IPS-NIHi11 (cell line): ENCODE measurements at places on chromosomes 11 and 22.

DNA sequence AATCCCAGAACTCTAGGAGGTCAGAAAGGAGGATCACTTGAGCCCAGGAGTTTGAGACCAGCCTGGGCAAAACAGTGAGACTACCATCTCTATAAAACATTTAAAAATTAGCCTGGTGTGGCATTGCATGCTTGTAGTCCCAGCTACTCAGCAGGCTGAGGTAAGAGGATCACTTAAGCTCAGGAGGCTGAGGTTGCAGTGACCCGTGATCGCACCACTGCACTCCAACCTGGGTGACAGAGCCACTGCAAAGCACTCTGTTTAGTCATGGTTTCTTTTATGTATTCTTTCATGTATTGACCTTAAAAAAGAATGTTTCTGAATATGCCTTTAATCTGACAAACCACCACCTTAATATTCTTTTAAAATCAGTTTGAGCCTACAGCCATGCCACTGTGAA, 52.2 kb downstream of the BIRC2 start:
- DNase-seq, result no peak

DNA sequence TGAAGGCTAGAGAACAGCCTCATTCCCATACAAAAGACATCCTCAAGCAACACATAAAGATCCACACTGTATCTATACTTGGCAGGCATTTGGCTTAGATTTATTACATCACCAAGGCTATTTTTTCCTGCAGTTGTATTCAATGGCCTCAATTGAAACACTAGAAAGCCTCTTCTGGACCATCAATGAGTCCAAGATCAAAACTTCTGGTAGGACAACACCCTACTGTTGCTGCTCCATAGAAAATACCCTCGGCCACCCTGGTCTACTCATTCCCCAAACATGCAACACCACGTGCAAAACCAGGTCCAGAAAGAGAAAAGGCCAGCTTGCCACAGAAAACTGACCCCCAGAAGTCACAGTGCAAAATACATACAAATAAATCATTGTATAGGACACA, 56.9 kb upstream of the CADM1 start:
- DNase-seq, result no peak

DNA sequence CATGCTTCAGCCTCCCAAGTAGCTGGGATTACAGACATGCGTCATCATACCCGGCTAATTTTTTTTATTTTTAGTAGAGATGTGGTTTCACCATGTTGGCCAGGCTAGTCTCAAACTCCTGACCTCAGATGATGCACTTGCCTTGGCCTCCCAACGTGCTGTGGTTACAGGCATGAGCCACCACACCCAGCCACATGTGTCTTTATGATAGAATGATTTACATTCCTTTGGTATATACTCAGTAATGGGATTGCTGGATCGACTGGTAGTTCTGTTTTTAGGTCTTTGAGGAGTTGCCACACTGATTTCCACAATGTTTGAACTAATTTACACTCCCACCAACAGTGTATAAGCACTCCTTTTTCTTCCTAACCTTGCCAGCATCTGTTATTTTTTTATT, 276.2 kb downstream of the METTL15 start:
- no peak for DNase-seq

GRCh38 chr11:112225753-112226061, 521 bp upstream of the PTS start:
- DNase-seq, result no peak

- no peak for DNase-seq
Measured at GRCh38 chr11:995044-995751, 41.3 kb downstream of the MUC6 start.

GRCh38 chr11:8681837-8682302, 595 bp downstream of the TRIM66 start:
- no peak for DNase-seq

DNA sequence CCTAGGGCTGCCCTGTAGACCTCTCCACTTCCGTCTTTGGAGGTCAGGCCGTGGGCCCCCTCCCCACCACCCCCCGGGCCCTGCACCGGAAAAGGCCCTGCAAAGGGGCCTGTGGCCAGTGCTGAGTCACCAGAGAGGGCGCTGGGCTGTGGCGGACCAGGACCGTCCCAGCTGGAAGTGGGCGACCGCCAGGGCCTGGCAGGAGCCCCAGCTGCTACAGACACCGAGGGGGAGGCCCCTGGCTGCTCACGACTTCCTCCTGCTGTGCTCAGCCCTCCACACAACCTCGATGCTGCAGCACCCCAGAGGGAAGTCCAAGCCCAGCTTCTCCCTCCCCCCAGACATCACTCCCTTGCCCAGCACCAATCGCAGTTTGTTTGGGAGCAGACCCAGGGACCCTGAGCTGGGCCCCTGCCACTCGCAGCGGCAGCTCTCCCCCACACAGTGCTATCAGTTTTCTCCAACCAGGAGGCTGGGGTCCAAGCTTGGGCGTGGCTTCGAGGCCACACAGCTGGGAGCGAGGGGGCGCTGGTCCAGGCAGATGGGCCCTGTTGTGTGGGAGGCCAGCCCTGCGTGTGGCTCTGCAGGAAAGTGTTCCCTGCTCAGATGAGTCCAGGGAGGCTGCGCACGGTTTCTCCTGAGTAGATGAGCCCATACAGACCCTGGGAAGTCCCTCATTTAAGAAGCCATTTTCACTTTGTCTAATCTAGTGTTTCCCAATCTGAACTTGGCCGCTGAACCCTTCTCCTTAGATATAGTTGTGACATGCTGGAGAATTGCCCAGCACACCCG, 5.6 kb upstream of the SH3BP1 start:
- peak; percentile 81 for DNase-seq
